Neural progenitor cell (in vitro differentiated cells): ENCODE measurements at places on chromosomes 3 and 15. TPM values are rescaled to one million over a fixed set of nuclear protein-coding genes. Genes with fewer than 3 reads are reported as not detected.

- no peak overlapping the region for H3K4me3 ChIP-seq
- H3K27me3 ChIP-seq: no peaks in the 10 kb centered on the region
- H3K36me3 ChIP-seq: no peaks in the 10 kb centered on the region
- no peaks in the 10 kb centered on the region for H3K4me1 ChIP-seq
- H3K27ac ChIP-seq: no peak overlapping the region
Measured at GRCh38 chr15:79539401-79539800, 107.3 kb downstream of the MINAR1 start.

- H3K4me3 ChIP-seq: no peak overlapping the region
- H3K4me1 ChIP-seq: no peaks in the 10 kb centered on the region
- H3K36me3 ChIP-seq: no peaks in the 10 kb centered on the region
- DNase-seq: no peak
- H3K27me3 ChIP-seq: no peaks in the 10 kb centered on the region
Measured at GRCh38 chr3:5442106-5442785, 254.7 kb downstream of the EDEM1 start.

Gene ZNF385D
- 1.9 and 4.4 TPM in 2 replicates for total RNA-seq

- DNase-seq: peak; percentile 43
- H3K4me3 ChIP-seq: no peak overlapping the region
- H3K36me3 ChIP-seq: no peaks in the 10 kb centered on the region
- no peak overlapping the region for H3K27ac ChIP-seq
- no peaks in the 10 kb centered on the region for H3K27me3 ChIP-seq
- H3K4me1 ChIP-seq: no peaks in the 10 kb centered on the region
Measured at GRCh38 chr15:52217186-52217585, 26.0 kb upstream of the GNB5 start.

DNA sequence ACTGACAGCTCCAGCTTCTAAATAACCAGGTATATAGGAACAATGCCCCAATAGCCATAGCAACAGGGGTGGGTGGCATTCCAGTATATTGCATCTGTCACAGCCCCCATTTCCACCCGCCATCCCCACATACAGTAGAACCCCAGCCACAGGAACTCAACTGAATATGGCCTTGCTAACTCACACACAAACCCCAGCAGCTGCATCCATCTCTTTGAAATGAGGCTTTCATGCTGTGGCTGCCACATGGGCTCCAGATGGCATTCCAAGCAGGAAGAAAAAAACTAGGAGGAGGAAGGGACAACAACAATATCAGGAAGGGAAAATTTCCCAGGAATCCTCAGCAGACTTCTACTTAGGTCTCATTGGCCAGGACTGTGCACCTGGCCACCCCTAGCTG, 54.6 kb downstream of the CCR3 start:
- H3K36me3 ChIP-seq: no peaks in the 10 kb centered on the region
- H3K4me1 ChIP-seq: no peaks in the 10 kb centered on the region
- H3K27me3 ChIP-seq: no peaks in the 10 kb centered on the region
- H3K4me3 ChIP-seq: no peak overlapping the region

Gene GALNT15
- total RNA-seq: 0.09 TPM in 1 of 2 replicates, not detected in the other
